ENCODE measurements at places on chromosomes 1 and 21.

GRCh38 chr1:39292401-39292800 lies 87.9 kb downstream of the MACF1 start:
- H3K27ac ChIP-seq, result no peak overlapping the region
- H3K4me3 ChIP-seq, result no peak overlapping the region
- H3K36me3 ChIP-seq, result peaks cover 48% of the 10 kb centered on the region
- H3K27me3 ChIP-seq, result no peaks in the 10 kb centered on the region

GRCh38 chr21:38842079-38842478 lies 36.4 kb downstream of the ETS2 start:
- H3K27ac ChIP-seq, result no peak overlapping the region
- H3K4me3 ChIP-seq, result no peak overlapping the region
- no peak for DNase-seq
- no peaks in the 10 kb centered on the region for H3K36me3 ChIP-seq
- H3K4me1 ChIP-seq, result peaks cover 25% of the 10 kb centered on the region

- H3K4me3 ChIP-seq, result no peak overlapping the region
These were observed 1754.2 kb downstream of the BRINP3 start for GRCh38 chr1:188723332-188724020.

- no peak for DNase-seq
- no peaks in the 10 kb centered on the region for H3K4me1 ChIP-seq
- H3K27ac ChIP-seq, result no peak overlapping the region
These were observed 63.7 kb upstream of the CNTN2 start for GRCh38 chr1:204979306-204979705.

- H3K27ac ChIP-seq, result no peak overlapping the region
- H3K27me3 ChIP-seq, result no peaks in the 10 kb centered on the region
- no peak for DNase-seq
- H3K36me3 ChIP-seq, result peaks cover 12% of the 10 kb centered on the region
These were observed 39.1 kb upstream of the ANGPTL1 start for GRCh38 chr1:178910023-178910422.

- no peak for DNase-seq
- H3K27ac ChIP-seq, result no peak overlapping the region
- no peak overlapping the region for H3K4me3 ChIP-seq
These were observed 84.9 kb upstream of the DMRTA2 start for GRCh38 chr1:50508040-50508586.

- H3K4me1 ChIP-seq, result no peaks in the 10 kb centered on the region
- H3K36me3 ChIP-seq, result no peaks in the 10 kb centered on the region
- peaks cover 41% of the 10 kb centered on the region for H3K27me3 ChIP-seq
- no peak overlapping the region for H3K27ac ChIP-seq
- H3K4me3 ChIP-seq, result no peak overlapping the region
These were observed 63.2 kb downstream of the SDC3 start for GRCh38 chr1:30845237-30845903.

GRCh38 chr1:206898089-206898914 lies 1.1 kb downstream of the IL24 start:
- H3K27ac ChIP-seq, result peak overlapping the region; percentile 73
- no peaks in the 10 kb centered on the region for H3K27me3 ChIP-seq
- DNase-seq, result peak; percentile 89

GRCh38 chr1:221712776-221713431 lies 29.0 kb downstream of the DUSP10 start:
- H3K27ac ChIP-seq, result peak overlapping the region; percentile 57
- H3K4me3 ChIP-seq, result no peak overlapping the region
- H3K4me1 ChIP-seq, result peaks cover 50% of the 10 kb centered on the region
- H3K27me3 ChIP-seq, result no peaks in the 10 kb centered on the region
- peak; percentile 23 for DNase-seq

GRCh38 chr1:195981448-195982139 lies 626.6 kb downstream of the KCNT2 start:
- no peak overlapping the region for H3K4me3 ChIP-seq
- no peaks in the 10 kb centered on the region for H3K4me1 ChIP-seq
- peak; percentile 22 for DNase-seq
- no peaks in the 10 kb centered on the region for H3K27me3 ChIP-seq

GRCh38 chr1:77313491-77313890 lies 31.7 kb downstream of the AK5 start:
- H3K27ac ChIP-seq, result no peak overlapping the region
- H3K4me1 ChIP-seq, result peaks cover 17% of the 10 kb centered on the region
- H3K4me3 ChIP-seq, result no peak overlapping the region
- H3K27me3 ChIP-seq, result no peaks in the 10 kb centered on the region
- peak; percentile 5 for DNase-seq

All from GM23248 (cell line).